CD4-positive, alpha-beta T cell treated with Interleukin-17A for 4 hours (primary cell): ENCODE measurements at places on chromosomes 2 and 18.
A peak's percentile ranks its signal among the peaks of the same experiment; 100 is the strongest.

GRCh38 chr2:222318026-222318711 is 19.4 kb upstream of the PAX3 start:
- DNase-seq: peak; percentile 21

DNA sequence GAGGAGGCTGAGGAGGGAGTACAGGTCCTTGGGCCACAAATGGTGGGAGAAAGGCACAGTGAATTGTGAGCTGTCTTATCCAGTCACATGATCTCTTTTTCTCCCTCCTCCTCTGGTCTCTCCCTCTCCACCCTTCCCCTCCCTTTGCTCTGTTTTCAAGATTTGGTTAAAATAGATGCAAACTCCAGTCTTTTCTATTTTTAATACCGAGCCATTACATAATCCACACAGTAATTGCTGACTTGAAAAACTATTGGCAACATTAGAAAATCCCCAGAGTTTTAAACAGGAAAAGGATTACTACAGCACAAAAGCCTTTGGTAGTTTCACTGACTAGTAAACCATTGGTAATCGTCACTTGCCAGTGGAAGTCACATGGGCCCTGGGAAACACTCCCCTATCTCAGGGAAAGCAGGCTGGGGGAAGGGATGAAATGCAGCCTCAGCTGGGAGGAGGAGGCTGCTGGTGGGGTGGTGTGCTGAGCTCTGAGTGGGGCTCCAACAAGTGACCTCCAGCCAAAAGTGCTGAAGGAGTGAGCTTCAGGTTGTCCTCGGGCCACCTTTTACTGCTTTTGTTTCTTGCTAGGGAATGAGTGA is 57.4 kb upstream of the PCBP1 start:
- DNase-seq: no peak

GRCh38 chr2:209570194-209570593 is 146.3 kb downstream of the MAP2 start:
- no peak for DNase-seq

- DNase-seq: no peak
Measured at GRCh38 chr18:3798032-3798431, 348.1 kb downstream of the TGIF1 start.

GRCh38 chr18:51765606-51766360 is 568.3 kb upstream of the MEX3C start:
- DNase-seq: no peak

DNA sequence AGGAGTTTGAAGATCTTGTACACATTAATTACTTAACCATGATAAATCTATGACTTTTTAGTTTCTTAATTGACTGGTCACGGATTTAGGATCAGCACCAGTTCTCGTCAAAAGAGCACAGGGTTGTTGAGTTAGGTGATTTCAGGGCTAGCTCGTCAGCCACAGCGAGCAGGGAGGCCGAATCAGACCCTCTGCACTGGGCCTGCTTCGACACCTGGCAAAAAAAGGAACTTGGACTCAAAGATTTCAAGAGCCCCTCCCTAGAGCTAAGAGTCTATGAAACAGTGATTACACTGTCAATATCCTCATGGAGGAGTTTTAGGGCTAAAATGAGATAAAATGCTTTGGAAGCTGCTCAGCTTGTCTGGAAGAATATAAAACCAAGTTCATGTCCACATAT is 4.6 kb upstream of the SERTAD2 start:
- DNase-seq: no peak

DNA sequence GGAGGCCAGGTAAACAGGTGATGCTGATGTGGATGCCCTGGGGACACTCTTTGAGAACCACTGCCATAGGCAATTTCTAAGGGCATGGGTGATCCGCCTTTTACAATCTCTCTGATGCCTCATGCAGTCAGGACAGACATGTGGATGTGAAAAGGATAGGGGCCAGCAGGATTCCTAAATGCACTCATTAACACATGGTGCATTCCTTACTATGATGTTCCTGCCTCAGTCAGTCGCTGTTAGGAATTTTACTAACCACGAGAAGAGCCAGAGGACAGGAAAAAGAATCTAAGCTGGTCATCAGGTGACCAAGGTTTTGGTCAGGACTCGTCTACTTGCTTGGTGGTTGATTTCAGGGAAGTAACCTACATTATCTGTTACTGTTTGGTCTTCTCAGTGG is 191.0 kb downstream of the ARL4C start:
- DNase-seq: no peak

- no peak for DNase-seq
Measured at GRCh38 chr18:78352910-78353309, 626.7 kb upstream of the SALL3 start.

- no peak for DNase-seq
Measured at GRCh38 chr2:207129821-207130220, 35.9 kb downstream of the KLF7 start.

DNA sequence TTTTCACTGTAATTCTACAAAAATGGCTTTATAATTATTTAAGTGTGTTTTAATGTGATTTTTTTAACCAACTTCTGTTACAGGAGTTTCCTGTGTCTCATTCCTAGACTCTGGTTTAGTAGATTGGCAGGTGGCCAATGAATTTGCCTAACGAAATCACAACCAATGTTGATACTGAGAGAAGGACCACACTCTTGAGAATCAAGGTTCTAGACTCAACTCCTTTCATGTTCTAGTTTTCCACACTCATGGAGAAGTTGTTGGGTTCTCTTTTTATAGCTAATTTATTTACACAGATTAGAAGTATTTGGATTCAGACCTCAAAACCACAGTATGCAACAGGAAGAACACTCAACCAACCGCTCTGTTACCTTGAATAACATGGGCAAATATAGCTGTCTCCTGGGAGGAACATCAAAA is 22.6 kb upstream of the USP34 start:
- DNase-seq: peak; percentile 44

DNA sequence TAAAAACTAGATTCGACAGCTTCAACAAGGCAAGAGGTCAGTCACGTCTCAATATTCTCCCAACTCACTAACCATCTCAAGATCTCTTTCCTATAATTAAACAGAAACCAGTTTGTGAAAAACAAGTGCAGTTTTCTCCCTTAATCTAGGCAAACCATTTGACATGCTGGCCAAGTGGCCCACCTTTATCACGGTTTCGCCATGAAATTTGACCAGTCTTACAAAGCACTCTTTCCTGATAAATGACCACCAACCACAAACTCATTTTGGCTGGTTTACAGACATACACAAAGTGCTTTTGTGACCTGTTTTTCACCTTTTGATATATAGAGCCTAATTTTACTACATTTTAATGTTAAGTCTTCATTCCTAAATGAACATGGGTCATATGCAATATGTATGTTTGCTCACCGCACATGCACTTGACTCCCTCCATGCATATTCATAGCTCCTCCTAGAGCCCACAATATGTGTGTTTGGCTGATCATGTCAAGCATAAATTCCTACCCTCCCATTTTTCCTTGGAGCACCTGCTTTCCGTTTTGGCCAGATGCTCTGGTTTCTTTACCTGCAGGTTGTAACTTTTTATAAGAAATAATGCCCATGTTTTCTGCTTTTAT is 385.1 kb downstream of the RAD51AP2 start:
- DNase-seq: no peak

DNA sequence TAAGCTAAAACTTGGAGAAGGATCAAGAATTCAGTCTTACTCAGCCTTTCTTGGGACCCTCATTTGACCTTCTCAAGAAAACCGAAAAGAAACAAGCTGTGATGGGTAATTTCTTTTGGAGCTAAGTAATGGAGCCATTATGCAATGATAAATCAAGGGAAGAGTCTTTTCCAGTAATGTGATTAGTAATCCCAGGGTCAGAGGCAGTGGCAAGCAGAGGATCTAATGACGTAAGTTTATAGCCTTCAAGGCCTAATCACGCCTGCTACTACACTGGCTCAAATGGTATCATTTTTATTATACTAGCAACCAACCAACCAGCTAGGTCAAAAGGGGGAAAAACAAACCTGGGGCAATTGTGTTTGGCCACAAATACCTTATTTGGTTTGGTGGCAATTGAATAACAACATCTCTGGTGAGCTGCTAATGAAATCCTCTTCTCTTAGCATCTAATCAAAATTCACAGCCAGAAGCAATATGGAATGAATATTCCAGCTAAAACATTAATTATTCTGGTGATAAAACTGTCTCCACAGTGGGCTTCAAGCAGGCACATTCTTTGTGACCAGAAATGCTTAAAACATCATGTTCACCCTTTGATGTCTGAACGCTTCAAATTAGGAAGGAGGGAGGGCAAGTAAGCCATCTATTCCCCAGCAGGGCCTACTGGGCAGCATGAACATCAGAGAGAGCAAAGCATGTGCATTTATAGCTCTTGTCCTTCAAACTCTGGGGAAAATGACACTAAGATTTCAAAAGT is 114.9 kb upstream of the SULT1C3 start:
- no peak for DNase-seq

DNA sequence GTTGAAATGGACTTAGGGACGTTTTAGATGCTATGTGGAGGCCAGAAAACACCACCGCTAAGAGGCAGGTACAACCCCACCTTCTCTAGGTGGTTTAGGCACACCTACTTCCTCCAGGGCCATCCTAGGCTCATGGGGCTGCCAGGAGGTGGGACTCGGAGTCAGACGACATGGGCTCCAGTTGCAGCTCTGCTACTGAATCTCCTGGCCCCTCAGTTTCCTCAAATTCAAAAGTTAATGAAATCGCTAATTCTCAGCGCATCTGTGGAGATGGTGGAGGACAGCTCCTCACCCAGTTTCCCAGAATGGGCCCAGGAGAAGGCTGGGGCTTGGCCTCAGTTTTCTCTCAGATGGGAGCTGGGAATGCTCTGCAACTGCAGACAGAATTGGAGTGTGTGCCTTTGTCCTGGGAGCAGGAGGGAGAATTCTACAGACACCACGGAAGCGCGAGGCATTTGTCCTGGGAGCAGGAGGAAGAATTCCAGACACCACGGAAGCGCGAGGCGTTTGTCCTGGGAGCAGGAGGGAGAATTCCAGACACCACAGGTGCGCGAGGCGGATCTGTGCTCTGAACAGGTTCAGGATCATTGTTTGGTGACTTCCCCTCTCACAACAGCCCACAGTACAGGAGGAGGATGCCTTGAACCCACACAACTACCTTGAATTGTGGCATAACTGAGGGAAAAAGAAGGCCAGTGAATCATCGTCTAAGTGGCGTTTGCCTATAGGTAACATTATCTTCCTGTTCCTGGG is 103.7 kb upstream of the PXDN start:
- DNase-seq: no peak

DNA sequence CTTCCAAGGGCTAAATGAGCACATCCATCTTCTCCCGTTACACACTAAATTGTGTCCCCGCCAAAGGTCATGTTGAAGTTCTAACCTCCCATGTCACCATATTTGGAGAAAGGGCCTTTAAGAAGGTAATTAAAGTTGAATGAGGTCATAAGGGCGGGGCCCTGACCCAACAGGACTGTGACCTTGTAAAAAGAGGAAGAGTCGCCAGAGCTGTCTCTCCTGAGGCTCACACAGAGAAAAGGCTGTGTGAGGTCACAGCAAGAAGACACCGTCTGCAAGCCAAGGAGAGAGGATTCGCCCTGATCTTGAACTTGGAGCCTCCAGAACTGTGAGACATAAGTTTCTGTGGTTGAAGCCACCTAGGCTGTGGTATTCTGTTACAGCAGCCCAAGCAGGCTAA is 24.1 kb downstream of the TRABD2A start:
- peak; percentile 57 for DNase-seq

- no peak for DNase-seq
Measured at GRCh38 chr2:199384043-199384442, 73.7 kb downstream of the SATB2 start.

DNA sequence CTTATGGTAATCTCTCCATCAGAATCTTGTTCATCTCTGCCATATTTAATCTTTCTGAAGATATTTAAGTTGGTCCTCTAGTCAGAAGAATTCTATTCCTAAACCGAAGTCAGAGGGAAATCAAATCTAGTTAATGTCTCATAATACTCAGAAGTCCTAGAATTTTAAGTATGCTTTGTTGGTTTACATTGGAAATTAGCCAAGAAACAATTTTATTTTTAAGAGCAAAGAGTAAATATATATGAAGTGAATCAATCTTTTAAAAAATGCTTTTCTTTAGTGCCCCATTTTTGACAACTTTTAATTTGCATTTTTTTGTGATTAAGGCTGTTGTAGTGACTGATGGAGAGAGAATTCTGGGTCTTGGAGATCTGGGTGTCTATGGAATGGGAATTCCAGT is 38.1 kb downstream of the ME2 start:
- DNase-seq: no peak

- no peak for DNase-seq
Measured at GRCh38 chr2:109471658-109472057, 142.1 kb downstream of the SEPTIN10 start.

GRCh38 chr2:8987410-8987809 is 16.1 kb downstream of the MBOAT2 start:
- no peak for DNase-seq

GRCh38 chr2:123495241-123495640 is 529.8 kb upstream of the CNTNAP5 start:
- no peak for DNase-seq

DNA sequence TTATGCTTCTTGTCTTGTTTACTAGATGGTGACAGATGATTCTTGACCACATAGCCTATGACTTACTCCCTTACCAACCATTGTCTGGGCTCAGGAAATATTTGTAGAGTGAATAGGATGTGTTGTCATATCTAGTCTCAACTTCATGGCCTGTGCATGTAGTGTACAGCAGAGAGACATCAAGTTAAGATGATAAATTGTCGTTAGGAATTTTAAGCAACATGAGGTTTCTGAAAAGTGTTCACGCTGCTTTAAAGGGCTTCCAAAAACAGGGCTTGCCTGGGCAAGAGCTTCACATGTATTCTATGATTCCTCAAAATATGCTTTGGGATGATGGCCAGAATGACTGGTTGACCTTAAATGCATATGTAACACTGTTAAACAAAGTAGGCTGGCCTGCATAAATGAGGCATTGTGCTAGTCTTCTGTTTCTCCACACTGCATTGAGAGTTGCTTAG is 424.0 kb downstream of the RND3 start:
- DNase-seq: no peak

GRCh38 chr2:238032755-238033337 is 28.0 kb upstream of the SCLY start:
- no peak for DNase-seq

DNA sequence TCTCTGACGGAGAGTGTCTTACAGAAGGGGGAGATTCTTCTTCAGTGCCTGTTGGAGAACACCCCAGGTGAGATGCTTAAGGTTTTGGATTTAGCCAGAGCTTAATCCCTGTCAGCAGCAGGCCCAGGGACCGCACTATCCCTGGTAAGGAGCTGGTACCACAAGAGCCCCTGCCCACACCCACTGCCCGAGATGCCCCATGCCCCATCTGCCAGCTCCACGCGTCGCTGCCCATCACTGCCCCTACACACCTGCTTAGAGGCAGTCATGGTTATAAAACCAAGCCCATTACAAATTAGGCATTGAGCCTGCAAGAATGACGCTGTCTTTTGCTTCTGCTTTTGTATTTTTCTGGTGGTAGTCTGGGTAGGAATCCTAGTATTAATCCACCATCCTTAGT is 21.7 kb downstream of the CEP68 start:
- DNase-seq: no peak
